ENCODE measurements at places on chromosomes 12 and 14.
A peak's percentile ranks its signal among the peaks of the same experiment; 100 is the strongest.

- no peak for DNase-seq
Measured at GRCh38 chr14:101179691-101180211, 276.2 kb upstream of the RTL1 start.

DNA sequence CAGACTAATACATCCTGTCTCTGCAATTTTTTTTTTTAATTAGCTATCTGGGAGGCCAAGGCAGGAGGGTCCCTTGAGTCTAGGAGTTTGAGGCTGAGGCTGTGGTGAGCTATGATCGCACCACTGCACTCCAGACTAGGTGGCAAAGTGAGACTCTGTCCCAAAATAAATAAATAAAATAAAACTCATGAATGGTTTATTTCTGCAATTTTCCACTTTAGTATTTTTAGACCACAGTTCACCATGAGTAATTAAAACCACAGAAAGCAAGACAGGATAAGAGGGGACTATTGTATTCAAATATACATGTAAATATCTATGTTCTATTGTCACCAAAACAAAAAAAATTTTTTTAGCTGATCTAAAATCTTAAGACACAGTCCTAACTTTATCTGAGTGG lies 17.8 kb downstream of the TAOK3 start:
- DNase-seq = no peak

- no peak for DNase-seq
Measured at GRCh38 chr12:14959126-14959440, 2.3 kb downstream of the ARHGDIB start.

DNA sequence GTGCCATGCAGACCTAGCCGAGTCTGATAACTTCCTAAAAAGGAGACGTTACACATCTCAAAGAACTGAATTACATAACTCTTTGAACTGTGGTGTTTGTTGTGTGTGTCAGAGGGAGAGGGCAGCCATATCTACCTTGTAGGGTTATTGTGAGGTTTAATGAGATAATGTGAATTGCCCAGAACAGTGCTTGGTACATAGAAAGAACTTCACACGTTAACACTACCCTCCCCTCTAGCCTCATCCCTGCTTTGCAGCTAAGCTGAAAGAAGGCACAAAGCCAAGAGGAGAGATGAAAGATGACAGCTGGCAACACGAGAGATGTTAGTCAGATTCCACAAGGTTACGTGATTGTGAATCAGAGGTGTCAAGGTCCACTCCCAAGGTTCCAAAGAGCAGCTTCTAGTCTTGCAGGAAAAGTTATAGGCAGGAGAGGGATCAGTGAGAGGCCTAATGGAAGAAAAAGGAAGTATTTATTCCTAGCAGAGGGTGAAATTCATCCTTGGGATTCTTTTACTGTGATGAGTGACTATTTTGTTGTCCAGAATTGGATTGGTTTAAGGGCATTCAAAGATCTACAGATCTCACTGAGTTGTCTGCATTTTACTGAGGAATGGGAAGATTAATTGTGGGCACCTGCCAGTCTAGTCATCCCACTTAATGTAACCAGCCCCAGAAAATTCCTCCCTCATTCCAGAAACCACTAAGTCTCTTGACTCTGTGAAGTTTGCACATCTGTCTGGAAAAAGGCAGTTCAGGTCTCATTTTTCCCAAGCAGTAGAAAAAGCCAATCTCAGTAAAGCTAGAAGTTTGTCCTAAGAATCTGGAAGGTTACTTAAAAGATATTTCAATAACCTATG lies 25.9 kb upstream of the WNK1 start:
- no peak for DNase-seq

DNA sequence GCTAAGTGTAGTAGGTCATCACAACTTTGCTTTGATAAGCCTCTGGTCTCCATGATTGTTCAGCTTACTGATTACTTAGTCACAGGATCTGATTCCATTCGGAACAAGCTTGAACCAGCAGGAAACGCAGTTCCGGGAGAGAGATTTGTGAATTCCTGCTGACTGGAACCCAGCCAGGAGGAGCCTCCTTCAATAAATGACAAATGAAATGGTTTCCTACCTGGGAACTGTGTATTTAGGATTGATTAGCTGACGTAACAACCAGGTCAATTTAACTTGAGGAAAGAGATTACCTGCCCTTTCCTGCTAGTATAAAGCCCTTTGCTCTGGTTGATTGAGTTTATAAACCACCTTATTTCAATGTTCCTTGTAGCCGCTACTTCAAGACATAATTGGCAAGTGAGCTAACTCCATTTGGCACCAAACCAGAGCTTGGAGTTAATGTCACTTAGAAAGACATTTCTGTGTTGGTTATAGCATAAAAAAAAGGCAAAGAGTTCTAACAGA lies 35.1 kb upstream of the KCNH3 start:
- DNase-seq = no peak

GRCh38 chr12:122013136-122013535 lies 8.5 kb upstream of the BCL7A start:
- DNase-seq = no peak

GRCh38 chr12:25789541-25789944 lies 168.9 kb upstream of the RASSF8 start:
- DNase-seq = peak; percentile 42

DNA sequence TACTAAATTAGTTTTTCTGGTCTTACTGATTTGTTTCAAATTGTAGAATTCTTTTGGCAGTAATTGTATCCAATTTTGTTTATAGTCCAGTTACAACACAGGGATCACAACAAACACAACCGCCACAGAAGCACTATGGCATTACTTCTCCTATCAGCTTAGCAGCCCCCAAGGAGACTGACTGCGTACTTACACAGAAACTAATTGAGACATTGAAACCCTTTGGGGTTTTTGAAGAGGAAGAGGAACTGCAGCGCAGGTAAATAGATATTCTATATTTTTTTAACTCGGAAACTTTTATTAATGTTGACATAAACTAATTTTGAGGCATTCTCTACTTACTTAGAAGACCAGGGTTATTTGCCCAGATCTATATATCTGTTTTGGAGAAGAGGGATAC lies 17.8 kb downstream of the PAPOLA start:
- DNase-seq = no peak

- no peak for DNase-seq
Measured at GRCh38 chr14:57831981-57832380, 33.9 kb downstream of the SLC35F4 start.

- DNase-seq = no peak
Measured at GRCh38 chr12:120060196-120060595, 56.4 kb downstream of the RAB35 start.

DNA sequence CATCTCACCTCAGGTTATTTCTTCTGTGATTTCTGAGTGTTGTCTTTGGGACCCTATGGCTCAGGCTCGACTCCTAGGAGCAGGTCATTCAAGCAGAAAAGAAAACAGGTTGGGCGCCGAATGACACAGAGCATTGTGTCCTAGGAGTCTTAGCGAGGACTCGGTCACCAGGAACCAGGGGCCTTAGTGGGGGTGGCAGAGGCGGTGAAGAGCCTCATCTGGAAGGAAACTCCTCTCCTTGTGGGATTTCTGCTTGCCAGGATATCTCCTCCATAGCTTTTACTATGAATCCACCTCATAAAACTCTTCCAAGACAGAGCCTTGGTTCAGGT lies 630 bp downstream of the PLEKHH1 start:
- peak; percentile 30 for DNase-seq

GRCh38 chr12:24487606-24488005 lies 461.3 kb downstream of the BCAT1 start:
- no peak for DNase-seq

- DNase-seq = peak; percentile 17
Measured at GRCh38 chr14:54776361-54777001, 126.1 kb downstream of the GCH1 start.

DNA sequence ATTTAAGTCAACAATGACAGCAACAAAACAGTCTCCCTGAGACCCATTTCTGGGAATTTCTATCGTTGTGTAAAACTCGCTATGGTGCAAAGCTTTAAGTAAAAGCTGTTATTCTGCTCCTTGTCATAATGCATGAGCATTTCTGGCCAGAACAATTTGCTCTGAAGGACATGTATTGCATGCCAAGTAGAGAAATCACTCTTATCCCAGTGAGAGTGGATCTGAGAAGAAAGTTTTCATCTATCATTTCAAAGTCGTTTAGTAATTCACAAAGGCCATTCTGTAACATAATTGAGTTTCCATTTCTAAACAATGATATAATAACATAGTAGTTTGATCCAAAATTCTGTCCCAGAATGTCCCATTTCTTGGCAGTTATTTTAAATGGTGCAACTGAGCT lies 86.6 kb downstream of the TBC1D30 start:
- no peak for DNase-seq

DNA sequence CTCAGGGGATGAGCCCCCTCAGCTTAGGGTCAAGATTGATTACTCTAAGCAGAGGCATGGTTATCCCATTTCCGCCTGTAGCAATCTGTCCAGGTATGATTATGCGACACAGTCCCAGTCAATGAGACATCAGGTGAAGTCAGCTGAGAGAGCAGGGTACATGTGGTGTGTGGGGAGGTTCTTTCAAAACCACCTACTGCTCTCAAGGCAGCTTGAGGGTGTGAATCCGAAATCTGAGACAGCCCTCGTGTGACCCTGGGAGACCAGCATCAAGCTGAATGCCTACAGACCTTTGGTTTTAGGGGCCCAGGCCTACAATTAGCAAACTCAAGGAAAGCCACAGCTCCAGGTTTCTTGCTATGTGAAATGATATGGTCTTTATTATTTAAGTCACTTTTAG lies 275.7 kb downstream of the ITPR2 start:
- no peak for DNase-seq

DNA sequence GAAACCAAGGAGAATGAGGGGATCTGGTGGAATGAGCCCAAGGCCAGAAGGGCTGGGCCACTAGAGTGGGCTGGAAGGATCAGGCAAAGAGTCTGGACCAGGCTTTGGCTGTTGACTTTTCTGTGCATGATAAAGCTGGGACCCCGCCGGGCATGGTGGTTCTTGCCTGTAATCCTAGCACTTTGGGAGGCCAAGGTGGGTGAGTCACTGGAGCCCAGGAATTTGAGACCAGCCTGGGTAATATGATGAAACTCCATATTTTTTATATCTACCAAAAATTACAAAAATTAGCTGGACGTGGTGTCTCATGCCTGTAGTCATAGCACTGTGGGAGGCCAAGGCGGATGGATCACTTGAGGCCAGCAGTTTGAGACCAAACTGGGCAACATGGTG lies 393 bp upstream of the KLHL33 start:
- DNase-seq = no peak
